BJ (cell line): ENCODE measurements at places on chromosomes 7 and 10.
A peak's percentile ranks its signal among the peaks of the same experiment; 100 is the strongest.

DNA sequence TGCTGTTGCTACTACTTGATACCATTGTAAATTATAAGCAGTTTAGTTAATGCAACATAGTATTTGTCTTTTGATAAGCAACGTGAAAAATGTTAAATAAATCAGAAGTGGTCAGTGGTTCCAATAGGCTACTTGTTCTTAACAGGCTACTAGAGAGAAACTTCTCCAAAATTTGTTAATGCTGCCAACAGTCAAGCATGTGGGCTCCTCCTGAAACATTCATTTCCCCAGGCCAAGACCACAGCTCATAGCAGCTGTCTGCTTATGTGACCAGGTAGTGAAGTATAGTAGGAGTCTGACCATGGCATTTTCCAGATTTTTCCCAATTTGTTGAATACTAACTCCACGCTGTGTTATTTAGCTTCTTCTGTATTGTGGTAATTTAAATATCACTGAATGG, 81.0 kb downstream of the CYP51A1 start:
- DNase-seq, result no peak

DNA sequence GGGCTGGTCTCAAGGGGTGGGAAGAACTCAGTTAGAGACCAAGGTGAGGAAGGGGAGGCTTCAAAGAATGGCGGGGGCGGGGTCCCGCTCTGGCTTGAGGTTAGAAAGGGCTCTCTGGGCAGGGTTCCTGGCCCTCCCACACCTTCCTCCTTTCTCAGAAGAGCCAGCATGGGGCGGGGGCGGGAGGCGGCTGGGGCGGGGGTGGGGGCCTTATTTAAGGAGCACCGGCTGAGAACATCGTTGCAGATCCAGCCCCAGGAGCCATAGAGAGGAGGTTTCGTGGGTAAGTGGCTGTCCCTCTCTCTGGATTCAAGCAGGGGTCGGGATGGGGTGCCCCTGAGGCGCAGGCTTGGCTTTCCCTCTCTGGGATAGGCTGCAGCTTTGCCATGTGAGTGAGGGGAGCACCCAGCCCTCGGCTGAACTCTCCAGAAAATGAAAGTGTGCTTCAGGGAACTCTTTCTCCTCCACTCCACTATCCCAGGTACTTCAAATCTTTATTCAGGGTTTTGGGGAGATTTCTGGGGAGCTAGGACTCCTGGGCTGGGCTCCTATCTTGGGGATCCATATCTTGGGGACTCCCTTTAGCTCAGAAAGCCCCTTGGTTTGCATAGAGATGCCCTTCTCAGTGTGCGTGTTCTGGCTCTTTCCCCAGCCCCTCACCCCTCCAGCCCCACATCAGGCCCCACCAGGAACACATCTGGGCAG, 3.3 kb upstream of the CUEDC2 start:
- DNase-seq, result no peak

DNA sequence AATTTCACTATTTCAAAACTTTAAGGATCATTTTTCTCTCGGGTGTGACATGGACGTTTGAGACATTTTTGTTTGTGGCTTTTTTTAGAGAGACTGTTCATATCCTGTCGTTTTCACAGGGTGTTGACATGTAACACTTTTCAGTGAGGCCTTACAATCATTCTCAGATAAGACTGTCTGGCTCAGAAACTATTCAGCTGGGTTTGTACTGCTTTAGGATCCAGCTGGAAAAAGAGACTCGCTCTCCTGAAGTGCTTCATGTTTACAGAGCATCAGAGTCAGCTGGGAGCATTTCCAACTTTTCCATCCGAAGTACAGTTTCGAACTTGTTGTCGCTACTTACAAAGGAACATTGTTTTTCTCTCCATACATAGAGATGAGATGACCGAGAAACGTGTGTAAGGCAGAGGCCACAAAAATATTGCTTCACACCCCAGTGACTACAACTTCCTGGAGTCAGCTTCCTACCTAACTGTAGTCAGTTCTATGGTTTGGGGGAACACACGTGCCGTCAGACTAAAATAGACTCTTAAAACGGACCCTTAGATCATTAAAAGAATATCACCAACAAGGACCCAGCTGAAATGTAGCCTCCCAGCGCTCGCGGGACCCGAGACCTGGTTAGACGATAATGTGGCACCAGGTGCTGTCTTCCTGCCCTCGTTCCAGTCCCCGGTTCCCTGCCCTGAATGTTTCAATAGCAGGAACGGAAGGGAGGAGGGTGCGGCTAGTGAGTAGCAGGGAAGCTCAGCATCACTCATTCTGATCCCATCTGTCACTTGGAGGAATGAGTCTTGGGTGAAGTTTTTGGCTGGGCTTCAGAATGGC, 78.0 kb downstream of the MKI67 start:
- DNase-seq, result no peak

GRCh38 chr7:1809601-1810258, 139.7 kb downstream of the ELFN1 start:
- no peak for DNase-seq

- DNase-seq, result no peak
Observed at GRCh38 chr7:47878662-47879061, 69.6 kb downstream of the PKD1L1 start.

DNA sequence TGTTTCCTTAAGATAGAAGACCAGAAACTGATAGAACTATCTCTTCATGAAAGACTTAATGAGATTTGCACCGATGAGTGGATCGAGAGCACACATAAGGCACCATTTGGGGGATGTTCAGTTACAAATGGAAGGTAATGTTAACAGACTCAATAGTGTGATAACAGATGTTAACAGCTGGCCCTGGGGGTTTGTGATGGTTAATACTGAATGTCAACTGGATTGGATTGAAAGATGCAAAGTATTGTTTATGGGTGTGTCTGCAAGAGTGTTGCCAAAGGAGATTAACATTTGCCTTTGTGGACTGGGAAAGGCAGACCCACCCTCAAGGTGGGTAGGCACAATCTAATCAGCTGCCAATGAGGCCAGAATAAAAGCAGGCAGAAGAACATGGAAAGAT, 130.5 kb upstream of the DGKB start:
- DNase-seq, result no peak

- DNase-seq, result no peak
Observed at GRCh38 chr10:98436704-98437103, 10.0 kb downstream of the HPS1 start.

DNA sequence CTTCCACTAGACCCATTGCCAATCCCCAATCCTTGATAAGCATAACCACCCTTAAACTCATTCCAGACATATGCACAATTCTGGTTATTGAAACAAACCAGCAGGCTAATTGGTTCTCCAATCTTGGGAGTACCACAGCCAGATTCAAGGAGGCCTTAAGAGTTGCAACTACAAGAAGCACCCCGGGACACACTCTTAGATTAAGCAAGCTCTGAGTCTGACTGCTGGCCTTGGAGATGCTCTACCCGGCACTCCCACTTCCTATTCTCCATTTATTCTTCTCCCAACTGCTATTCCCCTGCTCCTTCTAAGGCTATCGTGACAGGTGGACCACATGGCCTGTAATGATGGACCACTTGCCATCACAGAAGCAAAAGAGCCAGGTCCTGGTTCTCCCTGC, 40.3 kb downstream of the CYTH3 start:
- DNase-seq, result no peak

GRCh38 chr7:50142425-50143017, 49.5 kb upstream of the ZPBP start:
- no peak for DNase-seq

DNA sequence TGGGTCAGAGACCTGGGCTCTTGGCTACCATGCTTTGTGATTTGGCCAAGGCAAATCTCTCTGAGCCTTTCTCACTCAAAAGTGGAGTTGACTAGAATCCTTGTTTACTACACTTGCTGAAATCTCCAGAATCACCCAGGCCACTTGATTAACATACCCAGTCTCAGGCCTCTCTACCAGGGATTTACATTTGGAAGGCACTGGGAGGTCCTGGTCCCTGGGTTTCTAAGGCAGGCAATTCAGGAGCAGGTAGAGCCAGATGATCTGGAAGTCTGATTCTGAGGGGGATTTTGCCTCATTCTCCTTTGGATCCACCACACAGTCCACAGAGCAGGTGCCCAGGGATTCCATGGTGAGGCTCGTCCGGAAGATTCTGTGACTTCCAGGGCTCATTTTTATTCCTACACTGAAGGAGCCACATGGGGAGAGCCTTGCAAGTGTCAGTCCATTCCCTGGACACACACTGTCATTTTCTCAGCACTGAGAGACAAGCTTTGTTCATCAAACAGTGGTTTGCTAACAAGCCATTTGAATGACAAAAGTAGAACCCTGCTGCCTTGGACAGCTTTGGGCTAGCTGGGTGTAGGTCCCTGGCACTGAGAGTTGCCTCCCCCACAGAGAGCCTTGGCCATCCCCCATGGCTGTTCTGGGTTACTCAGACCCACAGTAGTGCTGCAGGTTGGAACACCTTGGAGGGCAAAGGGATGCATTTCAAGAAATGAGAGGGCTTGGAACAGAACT, 74.2 kb downstream of the NOC3L start:
- DNase-seq, result no peak

- DNase-seq, result no peak
Observed at GRCh38 chr7:115937960-115938359, 92.6 kb downstream of the TFEC start.

GRCh38 chr10:36393801-36394200, 731.6 kb upstream of the ANKRD30A start:
- peak; percentile 16 for DNase-seq

- no peak for DNase-seq
Observed at GRCh38 chr7:108147031-108147563, 16.9 kb upstream of the LAMB4 start.

GRCh38 chr7:121516821-121517220, 120.7 kb upstream of the FAM3C start:
- no peak for DNase-seq

DNA sequence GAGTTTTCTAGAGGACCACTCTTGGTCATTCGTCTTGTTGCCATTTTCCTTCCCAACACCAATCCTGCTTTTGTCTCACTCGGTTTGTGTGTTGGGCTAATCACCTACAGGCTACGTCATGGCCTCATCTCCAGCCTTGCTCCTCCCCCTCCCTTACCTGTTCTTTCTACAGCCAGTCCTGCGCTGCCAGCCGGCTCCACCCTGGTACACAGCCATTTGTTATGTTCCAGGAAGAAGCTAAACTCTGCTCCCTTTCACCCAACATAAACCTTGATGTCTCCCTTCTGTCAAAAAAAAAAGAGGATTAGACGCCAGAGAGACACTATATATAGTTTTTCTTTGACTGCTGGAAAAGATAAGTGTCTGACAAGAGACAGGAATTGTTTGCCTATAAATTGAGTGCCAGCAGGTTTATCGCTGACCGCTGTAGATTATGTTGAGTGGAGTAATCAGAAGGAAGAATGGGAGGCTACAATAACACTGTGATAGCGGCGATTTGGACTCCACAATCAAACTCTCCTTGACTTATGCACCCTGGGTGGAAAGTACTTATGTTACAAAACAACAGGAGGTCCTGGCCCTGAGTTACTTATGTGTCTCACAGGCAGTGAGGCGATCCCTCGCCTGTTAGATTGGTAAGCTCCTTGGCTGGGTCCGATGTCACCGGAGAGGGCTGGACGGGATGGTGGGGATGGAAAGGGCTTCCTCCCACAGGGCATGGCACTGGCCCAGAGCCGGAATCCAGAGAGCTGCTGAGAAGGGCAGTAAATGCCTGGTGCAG, 171.3 kb upstream of the BMPER start:
- no peak for DNase-seq

GRCh38 chr10:79452174-79452611, 6.8 kb upstream of the ZCCHC24 start:
- no peak for DNase-seq

GRCh38 chr10:88672041-88672440, 7.8 kb downstream of the LIPF start:
- no peak for DNase-seq

DNA sequence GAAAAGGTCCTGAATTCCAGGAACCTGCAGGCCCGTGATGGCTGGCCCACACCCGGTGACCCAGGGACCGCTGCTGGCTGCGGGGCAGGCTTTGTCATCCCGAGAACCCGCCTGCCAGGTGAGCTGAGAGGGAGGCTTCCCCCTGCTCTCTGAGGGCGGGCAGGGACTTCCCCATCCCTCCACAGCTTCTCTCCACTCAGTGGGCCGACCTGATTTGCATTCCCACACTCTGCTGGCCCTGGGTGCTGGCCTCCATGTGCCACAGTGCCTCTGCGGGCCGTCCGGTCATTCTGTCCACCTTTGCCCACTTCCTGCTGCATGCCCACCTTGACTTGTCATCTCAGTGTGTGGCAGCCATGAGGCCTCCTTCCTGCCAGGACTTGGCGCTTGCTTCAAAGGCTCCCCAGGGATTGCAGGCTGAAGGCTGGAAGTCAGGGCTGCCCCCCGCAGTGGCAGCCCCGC, 35.3 kb downstream of the PALD1 start:
- no peak for DNase-seq

GRCh38 chr7:147136352-147136751, 1019.8 kb downstream of the CNTNAP2 start:
- DNase-seq, result no peak

DNA sequence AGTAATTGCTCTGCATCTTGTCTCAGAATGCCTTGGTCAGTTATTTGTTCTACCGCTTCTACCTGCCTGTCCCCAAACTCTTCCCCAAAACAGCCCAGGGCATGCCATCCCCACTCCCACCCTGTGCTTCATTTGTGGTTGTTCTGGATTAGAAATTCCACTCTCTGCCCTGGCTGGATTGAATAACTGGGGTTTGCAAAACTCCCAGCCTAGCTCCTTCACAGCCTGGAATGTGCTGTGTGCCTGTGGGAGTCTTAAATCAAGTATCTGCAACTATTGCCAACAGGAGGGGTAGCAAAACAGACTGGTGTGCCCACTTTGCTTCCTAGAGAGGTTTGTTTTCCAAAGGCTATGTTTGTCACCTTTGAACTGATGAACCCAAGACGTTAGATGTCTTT, 24.2 kb downstream of the TSPAN15 start:
- DNase-seq, result no peak

DNA sequence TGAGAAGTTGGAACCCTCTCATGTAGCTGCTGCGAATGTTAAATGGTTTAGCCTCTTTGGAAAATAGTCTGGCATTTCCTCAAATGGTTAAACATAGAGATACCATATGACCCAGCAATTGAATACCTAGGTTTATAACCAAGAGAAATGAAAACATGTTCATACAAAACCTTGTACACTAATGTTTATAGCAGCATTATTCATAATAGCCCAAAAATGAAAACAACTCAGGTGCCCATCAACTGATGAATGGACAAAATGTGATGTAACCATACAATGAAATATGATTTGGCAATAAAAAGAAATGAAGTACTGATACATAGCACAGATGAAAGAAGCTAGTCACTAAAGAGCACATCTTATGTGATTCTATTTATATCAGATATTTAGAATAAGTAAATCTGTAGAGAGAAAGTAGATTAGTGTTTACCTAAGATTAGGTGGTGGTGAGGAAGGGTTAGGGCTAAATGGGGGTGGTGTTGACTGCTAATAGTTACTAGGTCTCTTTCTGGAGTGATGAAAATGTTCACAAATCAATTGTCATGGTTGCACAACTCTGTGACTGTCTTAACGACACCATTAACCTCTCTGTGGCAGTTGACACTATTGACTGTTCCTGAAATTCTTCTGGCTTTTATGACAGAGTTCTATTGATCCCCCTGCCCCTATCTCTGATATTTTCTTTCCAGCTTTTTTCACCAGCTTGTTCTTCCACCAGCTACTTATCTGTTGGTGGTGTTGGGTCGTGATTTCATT, 35.2 kb downstream of the VCL start:
- DNase-seq, result no peak
